ENCODE measurements at places on chromosomes 5 and 9.
A peak's percentile ranks its signal among the peaks of the same experiment; 100 is the strongest.

- DNase-seq: no peak
Observed at GRCh38 chr5:147567917-147568598, 58.2 kb upstream of the DPYSL3 start.

DNA sequence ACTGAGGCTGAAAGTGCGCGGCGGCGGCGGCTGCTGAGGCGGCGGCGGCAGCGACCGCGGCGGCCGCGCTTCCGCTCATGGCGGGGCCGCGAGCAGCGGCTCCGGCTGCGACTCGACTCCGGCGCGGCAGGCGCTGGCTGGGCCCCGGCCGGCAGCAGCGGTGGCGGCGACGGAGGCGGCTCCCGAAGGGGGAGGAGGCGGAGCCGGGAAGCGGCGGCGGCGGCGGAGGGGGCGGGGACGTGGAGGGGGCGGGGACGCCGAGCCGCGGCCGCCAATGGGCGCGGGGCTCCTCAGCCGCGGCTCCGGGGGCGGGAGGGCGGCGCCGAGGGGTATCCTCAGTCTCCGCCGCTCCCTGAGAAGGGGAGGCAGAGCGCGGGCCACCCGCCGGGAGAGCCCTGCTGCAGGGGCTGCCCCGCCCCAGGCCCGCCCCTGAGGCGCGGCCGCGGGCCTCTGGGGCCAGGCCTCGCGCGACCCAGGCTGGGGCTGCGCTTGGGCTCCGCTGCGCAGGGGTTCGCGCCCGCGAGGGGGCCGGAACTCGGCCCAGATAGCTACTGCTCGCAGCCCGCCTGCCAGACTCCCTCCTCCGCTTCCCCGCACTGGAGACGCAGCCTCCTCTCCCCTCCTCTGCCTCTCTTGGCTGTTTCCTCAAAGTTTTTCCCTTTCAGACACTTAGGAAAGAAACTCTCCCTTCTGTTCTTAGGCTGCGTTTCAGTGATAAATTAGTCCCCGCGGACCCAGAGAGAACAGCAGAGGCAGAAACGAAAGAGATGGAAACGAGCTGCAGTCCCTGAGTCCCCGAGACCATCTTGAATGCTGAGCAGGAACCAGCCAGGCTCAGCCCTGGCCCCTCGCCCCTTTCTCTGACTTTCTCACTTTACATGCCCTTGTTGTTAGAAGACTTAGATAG is 85.0 kb upstream of the MELK start:
- DNase-seq: peak; percentile 65

DNA sequence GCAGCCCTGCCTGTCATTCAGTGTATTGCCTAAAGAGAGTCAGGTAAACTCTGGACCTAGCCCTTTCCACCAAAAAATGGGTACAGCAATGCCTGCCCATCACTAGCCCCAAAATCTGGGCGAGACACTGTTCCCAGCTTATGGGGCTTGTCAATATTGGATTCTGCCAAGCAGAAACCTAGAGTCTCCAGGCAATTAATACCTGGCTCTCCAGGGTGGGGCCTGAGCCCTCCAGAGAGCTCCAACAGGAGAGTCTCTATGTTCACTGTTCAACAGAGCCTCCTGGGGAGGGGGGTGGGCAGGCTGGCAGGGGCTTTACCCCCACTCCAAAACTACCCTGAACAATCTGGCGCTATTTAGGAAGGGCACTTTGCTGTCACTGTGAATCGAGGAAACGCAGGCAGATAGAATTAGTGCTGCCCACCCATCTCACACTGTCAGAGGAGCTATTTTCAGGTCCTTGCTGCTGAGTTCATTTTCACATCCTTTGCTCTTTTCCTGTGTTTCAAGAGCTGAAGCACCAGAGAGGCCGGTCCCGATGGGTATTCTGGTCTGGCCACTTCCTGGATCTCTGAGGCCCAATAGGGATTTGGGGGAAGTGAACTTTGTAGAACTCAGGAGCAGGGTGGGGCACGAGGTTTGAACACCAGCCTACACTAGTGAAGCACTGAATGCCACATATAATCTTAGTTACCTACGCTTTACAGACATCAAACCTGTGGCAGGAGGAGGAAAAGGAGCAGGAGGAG is 121.8 kb downstream of the C5orf15 start:
- no peak for DNase-seq

DNA sequence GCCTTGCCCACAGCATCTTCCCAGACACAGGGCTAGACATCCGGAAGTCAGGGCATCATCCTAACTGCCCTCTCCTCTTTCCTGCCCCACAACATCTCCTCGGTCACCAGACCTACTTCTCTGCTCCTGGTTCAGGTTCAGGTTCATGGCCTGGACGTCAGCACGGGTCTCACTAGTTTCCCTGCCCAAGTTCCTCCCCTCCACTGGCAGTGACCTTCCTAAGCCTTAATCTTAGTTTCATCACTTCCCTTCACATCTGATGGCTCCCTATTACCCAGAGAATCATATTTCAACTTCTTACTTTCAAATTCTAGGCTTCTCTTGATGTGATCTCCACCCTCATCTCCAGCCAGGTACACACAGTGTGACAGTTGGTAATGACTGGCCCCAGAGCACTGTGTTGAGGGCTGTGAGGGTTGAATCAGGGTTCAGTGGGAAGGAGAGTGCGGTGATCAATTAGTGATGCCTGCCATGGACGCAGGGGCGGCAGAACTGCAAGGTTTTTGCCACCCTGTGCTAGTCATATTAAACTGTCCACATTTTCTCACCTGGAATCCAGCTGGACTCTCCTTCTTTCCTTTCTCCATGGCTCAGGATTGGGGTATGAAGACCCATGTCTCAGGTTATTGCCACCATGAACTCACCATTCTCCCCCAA is 34.3 kb upstream of the CRB2 start:
- no peak for DNase-seq

GRCh38 chr5:166926138-166926537 is 1365.3 kb upstream of the WWC1 start:
- no peak for DNase-seq

DNA sequence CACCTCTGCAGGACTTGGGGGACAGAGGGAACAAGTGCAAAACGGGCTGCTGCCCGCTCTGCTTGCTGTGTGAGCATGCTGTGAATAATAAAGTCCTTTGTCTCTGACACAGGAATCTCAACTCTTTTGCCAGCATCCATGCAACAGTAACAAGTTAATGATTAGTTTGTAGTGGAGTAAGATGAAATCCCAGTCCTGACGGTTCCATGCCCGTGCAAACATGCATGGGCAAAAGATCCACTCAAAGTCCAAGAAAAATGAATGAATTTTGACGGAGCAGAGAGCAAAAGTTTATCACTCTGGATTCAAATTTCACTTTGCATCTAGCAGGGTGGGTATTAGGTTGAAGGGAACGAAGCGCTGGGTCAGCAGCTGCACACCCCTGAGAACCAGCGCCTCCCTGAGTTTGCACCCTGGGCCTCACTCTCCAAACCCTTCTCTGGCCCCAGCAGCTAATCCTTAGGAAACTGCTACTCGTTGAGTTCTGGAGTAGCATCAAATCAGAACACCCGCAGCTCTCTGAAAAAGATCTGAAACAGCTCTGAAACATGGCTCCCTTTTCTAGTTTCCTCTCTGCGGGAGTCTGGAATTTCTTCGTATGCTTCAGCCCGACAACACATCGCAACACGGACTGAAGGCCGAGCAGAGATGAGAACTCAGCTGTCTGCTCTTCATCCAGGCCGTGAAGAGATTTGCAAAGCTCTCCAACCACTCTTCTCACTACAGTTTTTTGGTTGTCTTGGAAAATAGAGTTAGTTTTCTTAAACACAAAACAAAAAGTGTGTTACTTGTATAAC is 45.6 kb upstream of the RUFY1 start:
- no peak for DNase-seq

DNA sequence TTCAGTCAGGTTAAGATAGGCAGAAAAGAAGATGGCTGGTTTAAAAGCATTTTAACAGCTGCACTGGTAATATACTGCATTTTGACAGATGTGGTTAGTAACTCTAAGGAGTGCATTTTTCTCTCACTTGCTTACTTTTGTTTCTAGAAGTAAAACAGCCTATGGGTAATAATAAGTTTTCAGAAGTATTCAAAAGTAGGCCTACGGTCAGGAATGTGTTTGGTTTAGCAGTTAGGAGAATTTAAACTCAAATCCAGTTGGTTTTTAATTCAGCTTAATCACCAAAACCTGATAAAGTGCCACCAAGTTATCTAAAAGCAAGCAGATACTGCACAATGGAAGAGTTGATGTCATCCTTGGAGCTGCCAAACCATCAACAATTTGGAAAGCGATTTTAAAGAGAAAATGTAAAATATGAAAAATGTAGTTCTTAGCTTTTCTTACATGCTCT is 160.3 kb downstream of the ARSB start:
- no peak for DNase-seq

- DNase-seq: no peak
Observed at GRCh38 chr9:71004196-71004595, 117.2 kb downstream of the TRPM3 start.

DNA sequence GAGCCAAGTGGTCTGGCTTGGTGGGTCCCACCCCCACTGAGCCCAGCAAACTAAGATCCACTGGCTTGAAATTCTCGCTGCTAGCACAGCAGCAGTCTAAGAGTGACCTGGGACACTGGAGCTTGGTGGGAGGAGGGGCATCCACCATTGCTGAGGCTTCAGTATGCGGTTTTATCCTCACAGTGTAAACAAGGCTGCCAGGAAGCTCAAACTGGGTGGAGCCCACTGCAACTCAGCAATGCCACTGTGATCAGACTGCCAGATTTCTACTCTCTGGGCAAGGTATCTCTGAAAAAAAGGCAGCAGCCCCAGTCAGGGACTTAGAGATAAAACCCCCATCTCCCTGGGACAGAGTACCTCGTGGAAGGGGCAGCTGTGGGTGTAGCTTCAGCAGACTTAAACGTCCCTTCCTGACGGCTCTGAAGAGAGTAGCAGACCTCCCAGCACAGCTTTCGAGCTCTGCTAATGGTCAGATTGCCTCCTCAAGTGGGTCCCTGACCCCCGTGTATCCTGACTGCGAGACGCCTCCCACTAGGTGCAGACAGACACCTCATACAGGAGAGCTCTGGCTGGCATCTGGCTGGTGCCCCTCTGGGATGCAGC is 18.2 kb upstream of the STK32A start:
- no peak for DNase-seq

DNA sequence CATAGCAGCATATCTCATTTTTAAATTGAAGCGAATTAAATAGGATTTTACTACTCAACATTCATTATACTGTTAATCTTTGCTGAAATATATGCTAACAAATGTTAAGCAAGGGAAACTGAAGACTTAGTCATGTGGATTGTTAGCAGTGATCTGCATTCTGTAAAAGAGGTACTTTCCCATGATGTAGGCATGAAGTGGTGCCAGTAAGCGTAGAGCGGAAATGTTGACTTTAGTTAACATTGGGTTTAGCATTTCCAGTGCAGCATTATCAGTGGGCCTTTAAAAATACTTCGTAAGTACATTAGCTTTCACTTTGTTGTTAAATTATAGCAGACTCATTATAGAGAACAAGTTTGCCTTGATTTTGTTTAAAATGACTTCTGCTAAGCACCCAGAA is 130.3 kb downstream of the CDC42SE2 start:
- DNase-seq: no peak

GRCh38 chr5:125175348-125176004 is 429.0 kb upstream of the ZNF608 start:
- DNase-seq: no peak

- DNase-seq: no peak
Observed at GRCh38 chr5:115430374-115430773, 114.2 kb downstream of the FEM1C start.

- no peak for DNase-seq
Observed at GRCh38 chr9:98482226-98482625, 226.5 kb downstream of the GABBR2 start.

- no peak for DNase-seq
Observed at GRCh38 chr5:103624675-103625074, 62.1 kb upstream of the NUDT12 start.

GRCh38 chr5:43839218-43839617 is 236.2 kb downstream of the NNT start:
- DNase-seq: no peak

DNA sequence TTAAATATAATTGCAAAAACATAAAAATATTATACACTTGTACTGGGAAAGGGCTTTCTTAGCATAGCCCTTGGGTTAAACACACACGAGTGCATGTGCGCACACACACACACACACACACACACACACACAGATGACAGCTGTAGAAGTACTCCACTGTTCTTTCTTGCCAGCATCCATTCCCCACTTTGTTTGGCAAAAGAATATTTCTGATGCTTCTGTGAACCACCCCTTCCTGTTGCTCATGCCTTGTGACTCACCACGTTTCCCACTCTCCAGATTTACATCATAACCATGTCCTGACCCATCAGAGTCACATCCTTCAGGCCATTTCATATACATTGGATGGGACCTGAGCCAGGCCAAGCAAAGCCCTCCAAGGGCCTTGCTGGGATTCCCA is 280.1 kb downstream of the DNAH5 start:
- no peak for DNase-seq

GRCh38 chr5:154042766-154043165 is 4.0 kb downstream of the MFAP3 start:
- DNase-seq: no peak
